ENCODE measurements at places on chromosomes 5 and 9.

DNA sequence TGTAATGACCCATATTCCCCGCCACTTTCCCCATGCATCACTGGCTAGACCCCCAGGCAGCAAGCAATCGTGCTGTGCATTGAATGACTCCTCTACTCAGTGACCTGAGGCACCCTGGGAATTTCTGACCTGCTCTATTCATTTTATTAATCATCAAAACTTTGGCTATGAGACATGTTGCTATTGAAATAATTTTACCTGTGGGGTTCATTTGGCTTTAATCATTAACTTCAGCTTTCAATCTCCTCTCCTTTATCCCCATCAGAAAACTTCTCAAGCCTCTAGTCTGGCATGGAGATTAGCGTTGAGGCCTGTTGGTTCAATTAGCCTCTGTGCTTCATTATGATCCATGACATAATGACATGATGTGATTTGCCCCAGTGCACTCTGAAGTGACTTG is 429.0 kb downstream of the ZNF608 start:
- DNase-seq, result no peak

GRCh38 chr5:13704396-13704795 is 240.1 kb downstream of the DNAH5 start:
- DNase-seq, result no peak

DNA sequence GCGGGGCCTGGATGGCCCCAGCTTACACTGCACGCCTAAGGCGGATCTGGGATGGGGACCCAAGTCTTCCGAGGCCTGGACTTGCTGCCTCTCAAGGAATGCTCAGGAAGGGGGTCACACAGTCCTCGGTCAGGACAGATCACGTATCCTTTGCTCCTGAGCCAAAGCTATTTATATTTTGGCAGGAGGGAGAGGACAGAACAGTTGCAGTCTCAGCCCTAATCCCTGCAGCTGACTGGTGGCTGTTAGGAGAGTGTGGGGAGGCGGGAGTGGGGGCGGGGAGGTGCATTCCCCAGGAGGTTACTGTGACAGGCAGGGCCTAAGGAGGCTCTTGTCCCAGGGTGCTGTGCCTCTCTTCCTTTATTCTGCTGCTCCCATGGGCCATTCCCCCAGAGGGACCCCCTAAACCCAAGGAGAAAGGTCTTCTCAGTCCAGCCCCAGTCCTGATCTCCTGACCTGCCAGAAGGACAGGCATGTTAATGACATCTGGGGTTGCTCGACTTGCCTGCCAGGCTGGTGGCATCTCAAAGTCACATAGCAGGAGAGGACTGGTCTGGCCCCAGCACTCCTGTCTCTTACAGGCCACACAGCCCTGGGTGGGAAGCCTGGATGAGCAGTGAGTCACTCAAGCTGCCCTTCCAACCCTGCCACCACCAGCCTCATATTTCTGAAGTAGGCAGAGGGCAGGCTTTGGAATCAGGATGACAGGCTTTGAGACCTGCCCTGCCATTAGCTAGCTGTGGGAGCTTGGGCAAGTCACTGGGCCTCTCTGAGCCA is 51.9 kb downstream of the COL27A1 start:
- DNase-seq, result no peak

DNA sequence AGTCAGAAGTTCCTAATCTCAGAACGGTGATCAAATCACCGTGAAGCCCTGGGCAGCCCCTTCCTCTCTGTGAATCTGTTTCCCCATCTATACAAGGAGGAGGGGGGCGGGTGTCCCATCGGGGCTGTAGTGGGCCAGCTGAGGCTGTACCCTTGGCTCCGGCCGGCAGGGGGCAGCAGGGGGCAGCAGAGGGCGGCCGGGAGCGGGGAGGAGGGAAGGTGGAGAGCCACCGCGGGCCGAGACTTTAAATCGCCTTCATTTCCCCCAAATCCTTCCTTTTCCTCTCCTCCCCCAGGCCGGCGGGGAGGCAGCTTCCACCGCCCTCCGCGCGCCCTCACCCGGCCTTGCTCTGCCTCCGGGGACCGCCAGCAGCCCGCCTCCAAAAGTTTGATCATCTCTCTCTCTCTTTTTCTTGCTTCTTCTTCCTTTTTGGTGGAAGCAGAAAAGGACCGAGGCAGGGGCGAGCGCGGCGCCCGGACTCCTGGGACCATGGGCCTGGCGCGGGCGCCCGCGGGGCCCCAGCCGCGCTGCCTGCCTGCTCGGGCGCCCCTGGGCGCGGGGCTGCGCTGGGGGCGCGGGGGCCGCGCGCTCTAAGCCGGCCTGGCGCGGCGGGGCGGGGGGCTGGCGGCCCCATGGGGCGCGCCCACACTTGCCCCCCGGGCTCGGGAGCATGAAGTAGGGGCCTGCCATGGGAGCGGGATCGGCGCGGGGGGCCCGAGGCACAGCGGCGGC is at the start of gene COL27A1:
Gene COL27A1 (plus strand): TSS at position 275 of the 732 bp plus-strand sequence. CDS start 414 bp downstream, at position 689.
- DNase-seq, result peak; percentile 85

DNA sequence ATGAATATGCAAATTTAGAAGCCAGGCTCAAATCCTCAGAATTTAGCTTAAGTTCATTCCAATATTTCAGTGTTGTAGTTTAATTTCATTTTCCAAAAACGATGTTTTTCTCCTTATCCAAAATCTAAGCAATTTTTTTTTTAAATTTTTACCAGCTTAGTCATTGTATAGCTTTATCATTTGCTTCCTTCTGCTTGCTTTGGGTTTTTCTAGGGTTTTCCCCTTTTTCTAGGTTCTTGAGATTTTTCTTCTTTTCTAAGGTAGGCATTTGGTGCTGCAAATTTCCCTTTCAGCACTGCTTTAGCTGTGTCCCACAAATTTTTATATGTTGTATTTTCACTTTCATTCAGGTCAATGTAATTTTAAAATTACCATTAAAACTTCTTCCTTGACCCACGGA is 34.4 kb upstream of the CCDC112 start:
- no peak for DNase-seq

DNA sequence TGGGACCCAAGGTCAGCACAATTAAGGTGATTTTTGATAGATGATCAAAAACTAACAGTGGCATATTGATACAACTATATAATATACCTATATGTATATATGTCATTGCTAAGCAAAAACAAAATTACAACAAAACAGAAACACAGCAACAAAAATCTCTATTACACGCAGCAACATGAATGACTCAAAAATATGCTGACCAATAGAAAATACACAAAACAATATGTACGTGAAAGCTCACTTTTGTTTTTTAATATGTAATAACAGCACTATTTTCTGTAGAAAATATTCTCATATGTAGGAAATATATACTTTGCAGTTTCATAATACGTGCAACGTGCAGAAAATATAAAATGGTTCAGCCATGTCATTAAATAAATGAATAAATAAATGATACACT is 1985.7 kb upstream of the CDH9 start:
- no peak for DNase-seq

- no peak for DNase-seq
These were observed 6.5 kb downstream of the LVRN start for GRCh38 chr5:115968770-115969169.

DNA sequence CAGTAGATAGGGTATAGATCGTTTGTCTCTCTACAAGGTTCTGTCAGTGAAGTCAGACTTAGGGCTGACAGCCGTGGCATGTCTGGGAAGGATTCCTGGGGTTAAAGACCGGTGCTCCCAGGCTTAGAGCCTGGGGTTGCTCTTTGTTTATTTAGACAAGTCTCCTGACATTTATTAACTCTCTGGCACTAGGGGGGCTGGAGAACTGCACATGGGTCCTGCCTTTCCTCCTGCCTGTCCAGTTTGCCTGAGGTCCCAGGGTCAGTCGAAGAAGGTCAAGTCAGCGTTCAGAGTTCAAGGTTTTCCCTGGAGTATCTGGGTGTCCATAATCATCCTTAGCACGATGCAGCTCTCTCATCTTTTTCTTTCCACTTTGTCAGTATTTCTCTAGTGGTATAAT is 5.6 kb downstream of the EGFLAM start:
- DNase-seq, result no peak
